AG08395 (cell line): ENCODE measurements at places on chromosomes 1 and 21.
A peak's percentile ranks its signal among the peaks of the same experiment; 100 is the strongest.

GRCh38 chr1:178353524-178353923 lies 143.2 kb downstream of the CLEC20A start:
- DNase-seq, result no peak

DNA sequence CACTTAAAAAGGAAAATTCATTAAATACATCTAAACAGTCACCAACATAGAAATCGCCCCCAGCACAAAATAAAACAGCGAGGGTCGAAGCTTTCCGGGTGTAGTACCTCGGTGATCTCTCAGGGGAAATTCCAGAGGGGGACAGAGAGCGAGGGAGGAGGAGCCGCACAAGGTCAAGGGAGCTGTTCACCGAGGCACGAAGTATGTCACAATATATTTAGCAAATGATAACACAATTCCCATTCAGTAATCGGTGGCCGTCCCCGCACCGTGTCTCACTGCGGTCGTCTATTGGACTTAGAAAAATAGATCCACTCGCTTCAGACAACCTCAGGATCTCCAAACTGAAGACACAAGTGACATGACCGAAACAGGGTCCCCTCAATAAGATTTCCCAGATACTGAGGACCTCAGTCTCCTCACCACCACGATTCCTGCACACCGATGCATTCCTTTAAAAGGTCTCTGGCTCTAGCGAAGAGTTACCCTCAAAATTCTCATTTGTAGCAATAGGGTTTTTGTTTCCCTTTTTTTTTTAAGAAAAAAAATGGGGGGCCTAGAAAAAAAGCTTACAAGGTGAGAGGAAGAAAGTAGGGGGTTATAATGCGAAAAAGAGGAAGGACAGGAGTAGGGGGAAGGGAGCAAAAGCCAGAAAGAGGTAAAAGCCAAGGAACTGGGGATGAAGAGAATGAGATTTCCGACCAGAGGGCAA lies 1.1 kb downstream of the LPGAT1 start:
- peak; percentile 56 for DNase-seq

- no peak for DNase-seq
Measured at GRCh38 chr1:89001510-89001909, 9.1 kb upstream of the KYAT3 start.

DNA sequence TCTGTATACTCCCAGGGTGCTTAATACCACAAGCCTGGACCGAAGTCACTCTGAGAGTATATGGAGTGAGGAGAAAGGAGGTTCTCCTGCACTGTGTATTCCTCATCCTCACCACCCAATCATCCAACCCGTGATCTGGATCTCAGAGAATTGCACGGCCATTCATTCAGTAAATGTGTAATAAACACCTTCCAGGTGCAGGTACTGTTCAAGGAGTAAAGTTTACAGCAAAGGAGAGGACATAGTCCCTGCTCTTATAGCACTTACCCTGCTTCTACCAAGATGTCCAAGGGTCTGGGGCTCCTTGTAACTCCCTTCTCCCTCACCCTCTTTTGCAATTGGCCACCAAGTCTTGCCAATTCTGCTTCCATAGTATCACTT lies 139.2 kb upstream of the JUN start:
- DNase-seq, result no peak
